ENCODE measurements at places on chromosomes 11 and 22.

- peak; percentile 30 for DNase-seq
Observed at GRCh38 chr11:65442842-65443331, 20.3 kb downstream of the NEAT1 start.

- DNase-seq = no peak
Observed at GRCh38 chr22:23537416-23537815, 42.7 kb downstream of the IGLL1 start.

DNA sequence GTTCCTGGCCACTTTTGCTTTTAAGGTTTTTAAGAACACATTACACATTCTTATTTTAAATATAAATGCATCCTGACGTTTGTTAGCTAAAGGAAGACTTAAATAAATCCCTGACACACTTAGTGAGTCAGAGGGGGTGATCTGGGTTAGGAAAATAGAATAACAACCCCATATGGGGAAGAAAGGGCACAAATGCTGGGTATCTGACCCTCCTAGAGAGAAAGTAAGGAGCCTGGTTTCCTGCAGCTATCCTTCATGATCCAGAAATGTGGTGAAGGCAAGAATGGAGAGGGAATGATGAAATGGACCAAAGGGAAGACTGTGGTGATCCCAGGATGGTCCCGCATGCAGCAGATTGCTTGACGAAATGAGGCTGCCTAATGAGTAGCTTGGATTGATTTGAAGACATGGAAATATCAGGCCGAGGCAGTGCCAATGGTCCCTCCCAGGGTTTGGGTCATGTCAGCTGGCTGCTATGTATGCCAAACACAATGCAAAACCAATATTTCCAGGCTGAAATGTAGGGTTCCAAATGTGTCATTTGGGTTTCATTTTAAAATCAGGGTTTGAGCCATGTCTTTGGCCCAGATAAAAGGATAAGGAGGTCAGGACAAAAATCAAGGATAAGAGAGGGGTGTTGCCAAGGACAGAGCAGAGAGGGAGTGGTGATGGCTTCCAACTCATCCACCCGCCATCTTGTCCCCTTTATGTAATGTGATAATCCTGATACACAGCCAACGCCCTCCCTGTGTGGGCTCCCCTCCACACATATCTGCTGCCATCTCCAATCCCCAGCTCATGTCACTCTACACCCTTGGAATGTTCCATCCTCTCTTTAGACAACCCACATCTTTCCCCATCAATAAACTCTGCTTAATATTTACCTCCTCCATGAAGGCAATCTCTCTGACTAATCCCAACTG lies 135.1 kb upstream of the PITPNB start:
- no peak for DNase-seq

DNA sequence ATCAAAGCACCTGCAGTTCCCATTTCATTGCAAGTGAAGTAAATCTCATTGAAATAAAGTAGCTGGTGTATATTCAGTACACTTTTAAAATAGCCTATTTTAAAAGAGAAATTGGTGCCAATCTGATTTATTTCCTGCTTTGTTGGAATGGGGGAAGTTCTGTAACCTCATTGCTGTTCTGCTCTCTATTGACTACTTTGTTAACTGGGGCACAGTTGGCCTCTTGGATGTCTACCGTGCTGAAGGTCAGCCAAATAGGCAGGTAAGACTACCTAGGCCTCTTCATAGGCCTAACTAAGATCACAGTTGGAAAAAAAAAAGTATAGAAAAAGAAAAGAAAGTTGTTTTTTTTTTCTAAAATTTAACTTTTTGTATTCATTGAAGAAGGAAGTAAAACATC lies 9.2 kb downstream of the CTNND1 start:
- no peak for DNase-seq

GRCh38 chr11:118076754-118077281 lies at the start of gene TMPRSS4:
TMPRSS4 (plus strand) TSS chr11:118077078; CDS start chr11:118077303, 225 bp downstream.
- no peak for DNase-seq

GRCh38 chr11:68312117-68312779 lies at the start of gene LRP5:
LRP5 (plus strand) TSS chr11:68312591; CDS start chr11:68312715, 124 bp downstream.
- no peak for DNase-seq

- peak; percentile 26 for DNase-seq
Observed at GRCh38 chr11:118435290-118435892, 901 bp upstream of the KMT2A start.

DNA sequence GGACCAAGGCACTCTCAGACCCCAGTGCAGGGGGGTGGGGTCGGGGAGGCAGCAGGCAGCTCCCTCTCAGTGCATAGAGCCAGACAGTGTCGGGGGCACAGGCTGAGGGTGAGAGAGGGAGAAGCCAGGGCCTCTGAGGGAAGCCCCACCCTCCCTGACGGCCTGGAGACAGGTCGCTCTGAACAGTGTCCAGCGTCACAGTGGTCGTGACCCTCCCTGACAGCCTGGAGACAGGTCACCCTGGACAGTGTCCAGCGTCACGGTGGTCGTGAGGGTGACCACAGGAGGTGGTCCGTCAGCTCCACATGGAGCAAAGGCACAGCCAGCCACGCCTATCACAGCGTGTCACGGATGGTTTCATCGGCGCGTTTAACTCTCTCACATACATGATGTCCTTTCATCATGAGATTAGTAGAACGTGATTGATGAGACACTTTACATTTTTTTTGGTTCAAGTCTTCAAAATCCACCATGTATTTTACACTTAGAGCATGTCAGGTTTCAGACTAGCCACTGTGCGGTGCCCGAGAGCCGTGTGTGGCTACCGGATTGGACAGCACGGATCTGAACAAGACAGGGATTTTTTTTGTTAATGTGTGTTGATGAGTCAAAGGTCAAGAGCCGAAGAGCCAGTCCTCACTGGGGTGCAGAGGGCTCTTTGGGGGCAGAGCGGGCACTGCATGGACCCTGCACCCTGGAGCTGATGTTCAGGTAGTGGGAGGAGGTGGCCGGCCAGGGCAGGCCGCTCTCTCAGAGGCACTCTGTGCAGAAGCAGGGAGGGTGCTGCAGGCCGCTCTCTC lies 23.9 kb upstream of the PANX2 start:
- peak; percentile 41 for DNase-seq

GRCh38 chr22:24969560-24970301 lies 17.2 kb downstream of the KIAA1671 start:
- peak; percentile 64 for DNase-seq

DNA sequence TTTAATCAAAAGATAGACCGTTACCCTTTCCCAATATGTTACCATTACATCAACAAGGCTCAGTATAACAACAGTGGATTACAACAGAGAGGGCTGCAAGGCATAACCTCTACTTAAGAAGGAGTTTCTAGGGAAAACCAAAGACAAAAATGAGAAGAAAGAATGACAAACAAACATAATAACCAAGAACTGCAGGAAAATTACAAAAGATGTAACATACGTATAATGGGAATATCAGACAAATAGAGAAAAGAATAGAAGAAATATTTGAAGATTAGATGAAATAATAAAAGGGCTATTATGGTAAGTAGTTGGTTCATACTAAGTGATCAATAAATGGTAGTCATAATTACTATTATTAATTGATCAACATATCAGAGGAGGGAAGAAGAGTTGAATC lies 39.1 kb downstream of the SPON1 start:
- DNase-seq = no peak

GRCh38 chr11:68968306-68969250 lies 12.2 kb downstream of the MRGPRD start:
- no peak for DNase-seq

- no peak for DNase-seq
Observed at GRCh38 chr22:19526702-19527111, 2.5 kb upstream of the CLDN5 start.

DNA sequence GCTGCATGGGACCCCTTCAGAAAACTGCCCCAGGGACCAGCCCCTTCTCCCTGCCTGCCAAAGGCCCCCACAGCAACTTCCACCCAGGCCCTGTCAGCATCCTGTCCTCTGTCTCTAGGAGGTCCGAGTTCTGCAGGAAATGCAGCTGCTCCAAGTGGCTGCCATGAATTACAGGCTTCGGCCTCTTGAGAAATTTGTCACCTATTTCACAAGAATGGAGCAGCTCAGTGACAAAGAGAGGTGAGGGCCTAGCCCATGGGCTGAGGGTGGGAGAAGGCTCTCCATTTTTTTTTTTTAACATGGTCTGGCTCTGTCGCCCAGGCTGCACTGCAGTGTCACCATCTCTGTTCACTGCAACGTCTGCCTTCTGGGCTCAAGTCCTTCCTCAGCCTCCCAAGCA lies 7.3 kb downstream of the RGL4 start:
- no peak for DNase-seq

- DNase-seq = no peak
Observed at GRCh38 chr22:22506736-22507135, 1.8 kb downstream of the ZNF280B start.

DNA sequence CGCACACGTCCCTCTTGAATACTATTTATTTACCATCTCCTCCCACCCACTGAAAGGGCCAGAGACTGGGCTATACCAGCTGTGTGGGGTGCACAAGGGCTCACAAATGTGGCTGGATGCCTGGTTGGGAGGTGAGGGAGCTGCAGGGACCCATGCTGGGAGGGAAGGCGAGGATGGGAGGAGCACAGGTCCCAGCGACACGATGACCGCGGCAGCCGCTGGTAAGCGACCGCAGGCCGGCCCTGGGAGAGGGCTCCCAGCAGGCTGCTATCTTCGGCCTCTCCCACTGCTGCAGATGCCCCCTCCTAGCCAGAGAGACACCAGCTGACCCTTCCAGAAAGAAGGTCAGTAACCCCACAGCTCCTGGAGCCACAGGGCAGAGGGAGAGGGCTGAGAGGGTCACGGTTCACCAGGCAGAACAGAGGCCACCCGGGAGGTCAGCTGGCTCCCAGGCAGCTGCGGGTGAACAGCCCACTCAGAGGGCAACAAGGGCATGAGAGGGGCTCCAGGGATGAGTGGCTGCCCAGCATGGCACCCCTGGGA lies 163.9 kb downstream of the CRYBB2 start:
- DNase-seq = no peak

GRCh38 chr22:40416636-40417035 lies 46.2 kb downstream of the SGSM3 start:
- DNase-seq = no peak

GRCh38 chr11:112300094-112300786 lies 39.6 kb upstream of the PLET1 start:
- DNase-seq = no peak

DNA sequence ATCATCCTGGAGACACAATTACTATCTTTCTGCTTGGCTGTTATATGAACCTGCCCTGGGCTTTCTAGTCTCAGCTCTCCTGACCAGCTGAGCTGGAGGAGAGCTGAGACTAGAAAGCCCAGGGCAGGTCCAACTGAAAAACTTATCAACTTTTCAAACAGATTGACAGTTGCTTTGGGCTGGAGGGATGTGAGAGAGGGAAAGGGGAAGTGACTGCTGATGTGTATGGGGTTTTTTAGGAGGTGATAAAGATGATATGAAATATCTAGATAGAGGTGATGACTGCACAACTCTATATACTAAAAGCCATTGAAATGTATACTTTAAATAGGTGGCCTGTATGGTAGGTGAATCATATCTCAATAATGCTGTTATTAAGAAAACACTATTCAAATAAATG lies 60.2 kb upstream of the CHRM4 start:
- no peak for DNase-seq

DNA sequence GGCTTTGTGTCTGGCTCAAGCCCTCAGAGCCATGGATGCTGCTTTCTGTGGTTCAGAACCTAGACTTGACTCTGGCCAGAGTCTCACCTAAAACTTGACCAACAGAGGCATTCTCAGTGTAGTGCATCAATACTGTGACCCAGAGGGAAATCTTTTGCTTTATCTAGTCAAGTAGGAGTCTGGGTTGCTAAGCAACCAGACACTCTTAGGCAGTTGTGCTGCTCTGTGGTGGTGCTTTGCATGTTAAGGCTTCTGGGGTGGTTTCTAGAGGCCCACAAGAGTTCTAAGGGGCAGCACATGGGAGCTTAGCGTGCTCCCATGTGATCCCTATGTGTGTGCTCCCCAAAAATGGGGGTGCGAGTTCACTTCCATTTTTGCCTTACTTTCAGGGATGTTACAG lies 224.6 kb upstream of the PLET1 start:
- no peak for DNase-seq

DNA sequence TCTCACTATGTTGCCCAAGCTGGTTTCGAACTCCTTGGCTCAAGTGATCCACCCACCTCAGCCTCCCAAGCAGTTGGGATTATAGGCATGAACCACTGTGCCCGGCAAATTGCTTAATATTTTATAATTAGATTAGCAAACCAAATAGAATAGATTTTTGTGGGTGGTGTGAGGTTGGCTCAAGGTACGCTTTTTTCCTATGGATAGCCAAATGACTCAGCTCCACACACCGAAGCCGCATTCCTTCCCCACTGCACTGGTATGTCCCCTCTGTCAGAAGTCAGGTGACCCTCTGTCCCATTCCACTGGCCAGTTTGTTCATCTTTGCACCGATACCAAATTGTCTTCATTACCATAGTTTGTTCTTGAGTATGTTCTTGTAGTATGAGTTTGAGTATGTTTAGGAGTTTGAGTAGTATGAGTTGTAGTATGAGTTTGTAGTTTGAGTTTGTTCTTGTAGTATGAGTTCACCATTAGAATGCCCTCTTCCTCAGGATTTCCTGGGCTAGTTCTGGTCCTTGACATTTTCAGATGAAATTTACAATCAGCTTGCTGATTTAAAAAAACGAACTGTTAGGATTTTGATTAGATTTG lies 19.4 kb downstream of the SUSD2 start:
- peak; percentile 92 for DNase-seq

GRCh38 chr22:36104988-36105387 lies 55.6 kb downstream of the APOL3 start:
- DNase-seq = no peak

GRCh38 chr11:68200639-68201038 lies 12.5 kb downstream of the KMT5B start:
- peak; percentile 40 for DNase-seq

- DNase-seq = no peak
Observed at GRCh38 chr22:36510384-36510783, 3.5 kb upstream of the FOXRED2 start.

Data from astrocyte (in vitro differentiated cells and primary cell).